ENCODE measurements at places on chromosomes 4 and X. TPM values are rescaled to one million over a fixed set of nuclear protein-coding genes. Genes with fewer than 3 reads are reported as not detected.

Gene ZNF718
- 1.8 TPM for total RNA-seq

Gene PPARGC1A
- total RNA-seq: under 0.01 TPM

Gene MAGEB1
- not detected for total RNA-seq

Gene SYTL5
- 0.56 TPM for total RNA-seq

Gene DCAF4L1
- total RNA-seq: 0.18 TPM

Gene SPINK2
- total RNA-seq: not detected

Gene CPZ
- total RNA-seq: 0.56 TPM

Gene SULT1B1
- total RNA-seq: 0.18 TPM

Gene IL2RG
- not detected for total RNA-seq

Gene SYNPO2
- 1.7 TPM for total RNA-seq

Gene GPRASP1
- 1.7 TPM for total RNA-seq

Gene PCDH11X
- total RNA-seq: not detected

Gene TMPRSS11E
- total RNA-seq: not detected

Gene MFAP3L
- 0.36 TPM for total RNA-seq

Gene SSX2B
- not detected for total RNA-seq

Gene CXorf49
- not detected for total RNA-seq

Gene JCHAIN
- 0.83 TPM for total RNA-seq

Gene NSG1
- 0.56 TPM for total RNA-seq

Gene AFF2
- 0.72 TPM for total RNA-seq

Gene TRIM60
- not detected for total RNA-seq

Gene MAGIX
- total RNA-seq: 0.72 TPM

Gene GPRASP2
- 24.7 TPM for total RNA-seq

Gene GABRE
- 1.3 TPM for total RNA-seq

Gene REST
- 60.5 TPM for total RNA-seq

Gene UCP1
- not detected for total RNA-seq

Gene PPP2R2C
- not detected for total RNA-seq

Gene UVSSA
- total RNA-seq: 1.4 TPM

Data from IMR-90 (cell line).